ENCODE measurements at places on chromosomes 7 and 10.

- no peak for DNase-seq
Observed at GRCh38 chr7:41592236-41592635, 110.7 kb downstream of the INHBA start.

- no peak for DNase-seq
Observed at GRCh38 chr10:103691723-103692435, 163.5 kb downstream of the SH3PXD2A start.

- DNase-seq: no peak
Observed at GRCh38 chr7:114930829-114931655, 9.1 kb downstream of the MDFIC start.

DNA sequence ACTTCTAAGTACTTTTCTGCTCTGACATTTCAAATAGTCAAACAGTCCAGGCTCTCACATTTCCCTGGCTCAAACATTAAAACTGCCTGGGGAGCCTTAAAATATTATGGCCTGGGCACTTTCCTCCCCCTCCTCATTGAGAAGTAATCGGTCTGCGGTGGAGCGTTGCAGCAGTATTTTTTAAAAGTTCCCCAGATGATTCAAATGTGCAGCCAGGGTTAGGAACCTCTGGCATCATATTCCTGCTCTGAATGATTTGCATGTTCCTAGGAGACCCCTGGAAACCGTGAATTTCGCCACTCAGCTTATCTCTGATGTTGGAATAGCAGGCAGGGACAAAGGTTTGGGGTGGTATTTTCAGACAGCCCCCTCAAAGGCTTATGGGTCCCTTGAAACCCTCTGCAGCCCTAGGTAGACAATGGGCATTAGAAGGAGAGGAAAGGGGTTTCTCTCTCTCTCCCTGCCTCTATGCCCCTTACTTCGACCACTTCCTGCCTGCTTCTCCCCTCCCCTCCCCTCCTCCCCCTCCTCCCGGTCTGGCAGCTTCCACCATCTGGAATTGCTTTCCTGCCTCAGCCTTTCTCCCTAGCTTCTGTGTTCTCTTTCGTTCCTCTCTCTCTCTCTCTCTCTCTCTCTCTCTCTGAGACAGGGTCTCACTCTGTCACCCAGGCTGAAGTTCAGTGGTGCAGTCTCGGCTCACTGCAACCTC lies 622.2 kb downstream of the GALNT17 start:
- no peak for DNase-seq

GRCh38 chr7:117238937-117239336 lies 83.9 kb downstream of the WNT2 start:
- DNase-seq: no peak

DNA sequence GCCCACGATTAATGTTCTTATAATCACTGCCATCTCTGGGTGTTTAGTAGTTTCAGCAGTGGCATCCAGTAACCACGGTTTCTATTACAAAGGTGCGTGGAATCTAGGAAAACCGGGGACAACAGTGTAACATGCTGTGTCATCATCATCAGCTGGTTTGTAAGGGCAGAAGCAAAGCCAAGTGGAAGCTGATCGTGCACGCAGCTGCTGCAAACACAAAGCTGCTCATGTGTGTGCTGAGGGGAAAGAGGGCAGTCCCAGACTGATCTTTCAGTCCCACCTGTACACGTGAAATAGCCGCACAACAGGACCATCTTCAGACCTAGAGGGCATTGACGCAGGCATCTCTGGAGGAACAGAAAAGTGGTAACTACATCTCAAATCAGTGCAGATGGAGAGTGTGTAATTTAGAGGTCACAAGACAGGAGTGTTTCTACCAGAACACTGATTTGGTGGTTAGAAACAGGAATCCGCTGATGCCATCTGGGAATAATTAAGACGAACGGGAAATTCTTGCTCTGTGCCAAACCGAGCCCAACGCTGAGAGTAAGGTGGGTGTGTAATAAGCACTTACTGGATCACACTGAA lies 13.4 kb downstream of the ANKRD16 start:
- DNase-seq: no peak

GRCh38 chr7:28586736-28587135 lies 174.4 kb downstream of the CREB5 start:
- no peak for DNase-seq

GRCh38 chr10:15897287-15897686 lies 37.0 kb upstream of the MINDY3 start:
- no peak for DNase-seq

GRCh38 chr7:39758234-39758970 lies 135.0 kb downstream of the RALA start:
- no peak for DNase-seq

DNA sequence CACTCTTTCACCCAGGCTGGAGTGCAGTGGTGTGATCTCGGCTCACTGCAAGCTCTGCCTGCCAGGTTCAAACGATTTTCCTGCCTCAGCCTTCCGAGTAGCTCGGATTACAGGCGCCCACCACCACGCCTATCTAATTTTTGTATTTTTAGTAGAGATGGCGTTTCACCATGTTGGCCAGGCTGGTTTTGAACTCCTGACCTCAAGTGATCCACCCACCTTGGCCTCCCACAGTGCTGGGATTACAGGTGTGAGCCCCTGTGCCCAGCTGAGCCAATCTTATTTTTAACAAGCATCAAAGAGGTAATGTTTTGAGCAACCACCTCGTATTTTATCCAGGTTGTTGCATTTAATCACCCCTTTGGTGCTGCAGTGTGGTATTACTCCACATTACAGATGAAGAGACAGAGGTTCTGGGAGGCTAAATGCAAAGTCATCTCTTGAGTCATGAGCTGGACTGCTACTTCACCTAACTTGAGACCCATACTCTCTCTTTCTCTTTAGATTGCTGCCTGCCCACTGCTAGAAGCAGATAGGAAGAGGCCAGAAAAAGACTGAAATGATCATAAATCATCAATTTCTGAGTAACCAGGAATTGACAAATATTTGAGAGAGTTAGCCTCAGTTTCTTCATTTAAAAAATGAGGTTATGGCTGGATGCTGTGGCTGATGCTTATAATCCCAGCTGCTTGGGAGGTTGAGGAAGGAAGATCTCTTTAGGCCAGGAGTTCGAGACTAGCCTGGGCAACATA lies 116.2 kb downstream of the CAMK1D start:
- no peak for DNase-seq

GRCh38 chr7:158590181-158590530 lies 2.5 kb upstream of the PTPRN2 start:
- no peak for DNase-seq

DNA sequence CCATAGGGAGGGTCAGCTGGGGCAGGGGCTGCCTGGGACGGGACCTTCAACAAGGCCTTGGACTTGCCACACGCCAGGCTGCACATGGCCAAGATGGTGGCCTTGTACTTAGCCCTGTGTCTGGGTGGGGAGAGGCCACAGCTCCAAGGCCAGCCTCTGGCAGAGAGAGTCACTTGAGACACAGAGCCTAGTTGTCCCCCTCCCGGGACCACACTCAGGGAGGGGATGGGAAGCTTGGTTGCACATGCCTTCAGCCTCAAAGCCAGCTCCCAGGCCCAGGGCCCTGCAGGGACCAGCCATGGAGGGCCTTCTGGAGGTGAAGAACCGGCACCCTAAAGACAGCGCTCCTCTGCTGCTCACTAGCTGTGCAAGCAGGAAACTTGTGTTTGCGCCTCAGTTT lies 16.7 kb downstream of the MMRN2 start:
- DNase-seq: no peak

DNA sequence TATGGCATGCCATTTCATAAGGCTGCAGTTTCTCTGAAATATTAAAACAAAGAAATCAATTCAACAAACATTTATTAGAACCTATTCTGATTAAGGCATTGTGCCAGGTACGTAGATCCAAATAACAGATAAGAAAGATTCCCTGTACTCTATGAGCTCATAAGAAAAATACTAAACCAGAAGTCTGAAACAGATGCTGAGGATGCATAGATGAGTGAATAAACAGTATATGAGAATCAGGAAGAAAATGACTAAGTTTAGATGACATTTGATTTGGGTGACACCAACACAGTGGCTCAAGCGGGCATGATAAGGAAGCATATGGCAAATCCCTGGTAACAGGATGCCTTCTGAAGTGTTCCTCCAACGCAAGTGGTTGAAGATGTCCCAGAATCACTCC lies 477.2 kb downstream of the PARD3 start:
- no peak for DNase-seq

GRCh38 chr10:7491949-7492659 lies 81.3 kb upstream of the SFMBT2 start:
- DNase-seq: no peak

- DNase-seq: no peak
Observed at GRCh38 chr7:123802249-123802648, 42.7 kb upstream of the HYAL4 start.

GRCh38 chr7:46687203-46687602 lies 766.1 kb upstream of the IGFBP3 start:
- DNase-seq: no peak

Data from SW480 (cell line).